ENCODE measurements at places on chromosomes 7 and 10.
A peak's percentile ranks its signal among the peaks of the same experiment; 100 is the strongest.

- no peak for DNase-seq
Measured at GRCh38 chr10:119231654-119232053, 24.3 kb downstream of the GRK5 start.

- no peak for DNase-seq
Measured at GRCh38 chr7:40507166-40507565, 372.4 kb downstream of the SUGCT start.

DNA sequence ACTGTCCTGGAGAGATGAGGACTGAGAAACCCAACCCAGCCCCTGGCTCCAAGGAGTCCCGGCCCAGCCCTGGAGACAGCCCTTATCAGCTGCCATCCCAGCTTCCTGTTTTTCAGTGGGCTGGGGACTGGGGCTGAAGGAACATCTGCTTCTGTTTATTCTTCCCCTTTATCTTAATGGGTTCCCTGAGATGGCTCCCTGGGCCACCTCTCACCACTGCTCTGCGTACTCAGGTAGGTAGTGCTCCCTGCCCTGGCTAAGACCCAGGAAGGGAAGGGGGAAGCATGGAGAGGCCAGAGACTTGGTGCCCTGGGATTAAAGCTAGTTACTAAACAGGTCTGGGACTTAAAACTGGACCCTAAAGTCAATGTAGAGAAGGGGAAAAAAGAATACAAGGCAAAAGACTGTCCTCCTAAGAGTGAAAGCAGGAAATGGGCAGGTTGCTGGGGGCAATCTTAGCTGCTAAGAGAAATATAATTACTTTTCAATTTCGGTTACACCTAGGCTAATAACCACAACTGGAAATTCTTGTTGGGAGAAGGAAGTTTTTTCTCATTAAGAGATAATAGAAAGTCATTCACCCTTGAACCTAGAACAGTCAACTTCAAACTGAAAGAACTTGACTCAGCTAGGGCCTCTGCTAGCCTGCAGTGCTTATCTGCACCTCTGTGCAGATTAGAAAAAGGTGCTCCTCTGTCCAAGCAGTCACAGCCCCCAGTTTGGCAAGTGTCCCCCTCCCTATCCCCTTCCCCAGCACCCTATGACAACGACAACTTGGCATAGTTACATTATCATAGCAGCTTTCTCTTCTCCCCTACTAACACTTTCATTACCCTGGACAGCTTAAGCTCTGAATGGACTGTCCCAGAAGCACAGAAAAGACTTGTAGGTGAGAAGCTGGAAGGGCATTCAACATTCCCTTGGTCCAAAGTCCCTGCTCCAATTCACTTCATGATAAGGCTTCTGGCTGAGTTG lies 65.6 kb upstream of the KDM7A start:
- DNase-seq: no peak

- peak; percentile 61 for DNase-seq
Measured at GRCh38 chr10:6924166-6924565, 344.1 kb upstream of the PRKCQ start.

DNA sequence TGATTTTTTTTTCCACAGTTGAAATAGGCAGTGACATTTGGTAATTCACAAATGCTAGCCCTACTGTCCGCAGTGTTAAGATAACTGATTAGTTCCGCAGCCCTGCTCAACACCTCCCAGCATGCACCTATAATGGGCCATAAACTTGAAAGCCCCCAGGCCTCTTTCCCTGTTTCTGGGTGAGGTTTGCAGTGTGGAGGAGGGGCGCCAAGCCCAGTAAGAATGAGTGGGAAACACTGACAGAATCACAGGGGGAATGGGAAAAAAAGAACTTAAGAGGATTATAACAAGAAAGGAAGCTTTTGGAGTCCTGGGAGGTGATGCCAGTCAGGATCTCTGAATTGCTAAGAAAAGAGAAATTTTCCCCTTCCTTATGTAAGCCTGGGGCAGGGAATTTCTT lies 39.6 kb upstream of the SP8 start:
- no peak for DNase-seq

- no peak for DNase-seq
Measured at GRCh38 chr7:100682228-100682741, 8.7 kb downstream of the GNB2 start.

GRCh38 chr7:77415476-77415822 lies 700 bp downstream of the GSAP start:
- DNase-seq: no peak

GRCh38 chr7:155230169-155230593 lies 67.5 kb upstream of the INSIG1 start:
- peak; percentile 100 for DNase-seq

DNA sequence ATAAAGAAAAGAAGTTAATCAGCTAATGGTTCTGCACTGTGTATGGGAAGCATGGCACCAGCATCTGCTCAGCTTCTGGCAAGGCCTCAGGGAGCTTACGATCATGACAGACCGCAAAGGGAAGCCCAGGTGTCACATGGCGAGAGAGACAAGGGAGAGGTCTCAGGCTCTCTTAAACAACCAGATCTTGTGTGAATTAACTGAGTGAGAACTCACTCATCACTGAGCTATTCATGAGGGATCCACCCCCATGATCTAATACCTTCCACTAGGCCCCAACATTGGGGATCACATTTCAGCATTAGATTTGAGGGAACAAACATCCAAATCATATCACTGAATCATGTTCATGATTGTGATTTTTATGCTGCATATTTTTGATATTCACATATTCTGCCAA lies 5.8 kb downstream of the USP54 start:
- DNase-seq: peak; percentile 54

GRCh38 chr7:148382596-148382995 lies 208.0 kb upstream of the C7orf33 start:
- no peak for DNase-seq

- no peak for DNase-seq
Measured at GRCh38 chr10:51640120-51640819, 59.1 kb downstream of the CSTF2T start.

GRCh38 chr7:144019457-144019856 lies 19.3 kb downstream of the OR6B1 start:
- DNase-seq: peak; percentile 87

- no peak for DNase-seq
Measured at GRCh38 chr10:68735119-68735518, 14.1 kb downstream of the CCAR1 start.

DNA sequence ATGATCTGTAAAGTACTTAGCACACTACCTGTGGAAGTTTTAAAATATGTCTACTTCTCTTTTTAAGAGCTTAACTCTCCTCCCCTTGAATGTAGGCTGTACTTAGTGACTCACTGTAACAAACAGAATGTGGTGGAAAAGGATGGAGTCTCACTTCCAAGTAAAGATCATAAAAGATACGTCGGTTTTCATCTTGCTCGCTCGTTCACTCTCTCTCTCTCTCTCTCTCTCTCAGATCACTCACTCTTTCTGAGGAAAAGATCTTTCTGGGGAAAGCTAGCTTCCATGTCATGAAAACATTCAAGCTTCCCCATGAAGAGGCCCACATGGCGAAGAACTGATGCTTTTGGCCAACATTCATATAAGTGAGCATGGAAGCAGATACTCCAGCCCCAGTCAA lies 5.5 kb downstream of the CHUK start:
- no peak for DNase-seq

DNA sequence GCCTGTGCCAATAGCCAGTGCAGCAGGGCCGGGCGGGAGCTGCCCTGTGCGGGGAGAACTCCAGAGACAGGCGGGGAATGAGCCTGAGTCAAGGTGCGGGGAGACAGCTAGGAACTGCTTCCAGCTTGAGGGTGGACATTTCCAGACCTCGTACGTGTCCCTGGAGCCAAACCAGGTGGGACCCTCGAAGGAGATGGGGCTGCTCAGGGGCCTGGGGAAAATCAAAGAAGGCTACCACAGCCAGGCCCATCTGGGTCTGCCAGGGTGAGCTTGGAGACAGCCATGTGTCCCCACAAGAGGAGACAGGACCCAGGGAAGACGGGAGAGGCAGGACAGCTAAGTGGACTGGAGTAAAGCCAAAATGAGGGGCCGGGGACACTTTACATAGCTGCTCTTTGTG lies 504.9 kb upstream of the MGMT start:
- DNase-seq: no peak

- DNase-seq: peak; percentile 89
Measured at GRCh38 chr7:2800931-2801688, 43.0 kb downstream of the GNA12 start.

DNA sequence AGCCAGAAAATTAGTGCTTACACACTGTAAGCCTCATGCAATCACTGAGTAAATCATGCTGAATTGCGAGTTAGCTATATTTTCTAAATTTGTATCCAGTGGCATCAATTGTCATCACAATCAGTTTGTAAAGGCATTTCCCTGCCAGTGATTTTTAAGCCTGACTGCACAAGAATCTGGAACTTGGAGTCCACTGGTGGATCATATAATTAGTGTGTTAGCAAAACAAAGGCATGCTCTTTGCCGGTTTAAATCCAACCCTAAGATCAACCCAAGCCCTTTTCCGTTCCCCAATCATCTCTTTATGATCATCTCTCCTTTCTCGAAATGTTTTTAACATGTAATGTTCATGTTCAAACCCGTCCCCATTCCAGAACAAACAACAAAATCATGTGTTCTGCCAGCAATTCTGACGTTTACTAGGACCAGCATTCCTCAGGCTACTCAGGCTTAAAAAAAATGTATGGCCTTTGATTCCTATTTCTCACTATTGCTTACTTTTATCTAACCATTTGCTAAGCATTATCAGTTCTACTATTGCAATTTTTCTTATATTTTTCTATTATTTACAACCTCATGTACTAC lies 649.2 kb downstream of the SORCS1 start:
- DNase-seq: no peak

DNA sequence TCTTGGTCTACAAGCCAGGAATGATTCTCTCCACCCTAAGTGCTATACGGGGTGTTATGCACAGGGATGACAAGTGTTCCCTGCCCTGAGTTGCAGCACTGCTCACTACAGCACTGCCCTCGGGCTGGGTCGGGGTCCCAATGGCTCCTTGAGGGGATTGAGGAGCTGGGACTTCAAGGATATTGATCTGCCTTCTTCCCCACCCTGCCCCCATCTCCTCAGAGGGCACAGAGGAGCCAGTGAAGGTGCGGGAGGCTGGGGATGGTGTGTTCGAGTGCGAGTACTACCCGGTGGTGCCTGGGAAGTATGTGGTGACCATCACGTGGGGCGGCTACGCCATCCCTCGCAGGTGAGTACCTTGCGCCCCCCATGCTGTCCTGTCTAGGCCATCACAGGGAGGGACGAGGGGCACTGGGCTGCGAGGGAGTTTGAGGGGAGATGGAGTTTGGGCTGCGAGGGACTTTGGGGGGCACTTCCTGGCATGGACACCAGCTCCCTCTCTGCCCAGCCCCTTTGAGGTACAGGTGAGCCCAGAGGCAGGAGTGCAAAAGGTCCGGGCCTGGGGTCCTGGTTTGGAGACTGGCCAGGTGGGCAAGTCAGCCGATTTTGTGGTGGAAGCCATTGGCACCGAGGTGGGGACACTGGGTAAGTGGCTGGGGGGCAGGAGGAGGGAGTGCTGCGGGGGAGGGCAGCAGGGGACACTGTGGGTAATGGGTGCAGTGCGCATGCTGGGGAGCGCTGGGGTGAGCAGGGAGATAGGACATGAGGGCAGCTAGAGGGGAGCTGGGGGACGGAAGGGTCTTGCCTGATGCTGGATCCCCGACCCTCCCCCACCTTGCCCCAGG lies 10.3 kb downstream of the FLNC start:
- DNase-seq: no peak

DNA sequence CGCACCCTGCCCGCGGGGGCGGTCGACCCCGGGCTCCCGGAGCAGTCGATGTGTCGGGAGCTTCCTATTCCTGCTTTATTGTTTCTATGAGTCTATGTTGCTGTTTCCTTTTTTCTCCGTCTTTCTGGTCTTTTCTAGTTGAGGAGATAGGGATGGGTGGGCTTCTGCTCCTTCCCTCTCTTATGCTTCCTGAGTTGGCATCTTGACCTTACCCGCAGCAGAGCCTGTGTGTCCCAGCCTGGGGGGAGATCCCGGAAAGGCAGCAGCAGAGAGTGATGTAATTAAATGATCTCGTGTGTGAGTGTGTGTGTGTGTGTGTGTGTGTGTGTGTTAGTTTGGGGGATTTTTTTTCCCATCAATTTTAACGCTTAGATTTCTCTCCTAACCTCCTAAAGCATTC lies 486 bp upstream of the SORCS1 start:
- no peak for DNase-seq

- no peak for DNase-seq
Measured at GRCh38 chr7:139728203-139728602, 49.6 kb downstream of the HIPK2 start.

DNA sequence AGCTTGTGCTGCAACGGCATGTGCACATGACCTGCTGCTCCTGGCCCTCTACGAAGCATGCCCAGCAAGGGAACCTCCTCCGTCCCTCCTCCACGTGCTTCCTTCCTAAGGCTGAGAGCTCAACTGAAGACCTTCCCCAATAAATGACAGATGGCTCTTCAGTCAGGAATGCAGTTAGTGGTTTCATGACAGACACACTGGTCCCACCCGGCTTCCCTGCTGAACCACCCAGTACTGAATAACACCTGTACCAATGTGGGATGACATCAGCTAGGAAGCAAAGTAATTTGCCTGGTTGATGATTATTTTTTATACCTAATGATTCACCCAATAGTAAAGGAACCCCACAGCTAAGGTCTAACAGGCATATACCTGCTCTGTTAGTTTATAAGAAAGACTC lies 69.1 kb downstream of the SCRN1 start:
- no peak for DNase-seq

GRCh38 chr10:22017283-22018020 lies 13.9 kb upstream of the DNAJC1 start:
- DNase-seq: no peak

GRCh38 chr7:32506266-32507054 lies 11.2 kb downstream of the AVL9 start:
- DNase-seq: peak; percentile 86

DNA sequence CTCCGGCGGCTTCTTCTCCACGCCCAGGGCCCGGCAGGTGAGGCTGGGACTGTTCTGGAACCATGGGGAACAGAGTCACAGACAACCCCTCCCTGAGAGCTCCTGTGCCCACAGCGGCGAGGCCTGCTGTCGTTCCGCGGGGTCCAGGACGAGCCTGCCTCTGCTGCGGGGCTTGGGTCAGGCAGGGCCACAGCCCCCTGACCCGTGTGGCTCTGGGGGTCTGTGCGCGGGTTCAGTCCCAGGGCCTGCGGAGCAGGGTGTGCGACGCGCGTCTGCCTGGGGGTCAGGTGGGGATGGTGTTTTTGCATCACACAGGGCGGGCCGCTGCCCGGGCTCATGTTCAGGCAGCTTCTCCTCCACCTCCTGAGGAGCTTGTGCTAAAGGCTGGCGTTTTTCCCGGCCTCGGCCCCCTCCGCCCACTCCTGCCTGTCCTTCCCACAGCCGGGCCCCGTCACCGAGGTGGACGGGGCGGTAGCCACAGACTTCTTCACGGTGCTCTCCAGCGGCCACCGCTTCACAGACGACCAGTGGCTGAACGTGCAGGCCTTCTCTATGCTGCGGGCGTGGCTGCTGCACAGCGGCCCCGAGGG lies 8.4 kb downstream of the AP5Z1 start:
- DNase-seq: no peak

DNA sequence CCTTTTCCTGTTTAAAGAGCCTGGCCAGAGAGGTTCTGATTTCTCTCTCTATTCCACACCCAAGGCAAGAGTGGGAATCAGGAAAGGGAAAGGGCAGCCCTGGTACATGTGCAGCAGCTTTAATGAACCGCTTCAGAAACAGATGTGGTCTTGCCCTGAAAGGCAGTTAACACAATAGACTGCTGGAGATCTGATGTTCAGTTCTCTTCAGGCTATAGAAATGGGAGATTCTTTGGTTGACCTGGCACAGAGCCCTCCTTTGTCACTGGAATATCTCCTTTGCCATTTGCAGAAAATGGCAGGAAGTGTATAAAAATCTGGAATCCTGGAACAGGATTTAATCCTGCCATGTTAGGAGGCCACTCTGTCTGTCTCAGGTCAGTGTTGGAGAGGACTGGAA lies 36.3 kb upstream of the EXOC6 start:
- no peak for DNase-seq

- DNase-seq: peak; percentile 98
Measured at GRCh38 chr7:46764100-46764936, 817.6 kb downstream of the TNS3 start.
